ENCODE measurements at places on chromosomes 7 and 10.

- DNase-seq: no peak
Observed at GRCh38 chr10:90602862-90603610, 254.8 kb downstream of the HTR7 start.

GRCh38 chr7:99860281-99861127 lies 16.3 kb downstream of the OR2AE1 start:
- DNase-seq: peak; percentile 47

GRCh38 chr7:32412471-32412870 lies 77.7 kb downstream of the LSM5 start:
- DNase-seq: no peak

DNA sequence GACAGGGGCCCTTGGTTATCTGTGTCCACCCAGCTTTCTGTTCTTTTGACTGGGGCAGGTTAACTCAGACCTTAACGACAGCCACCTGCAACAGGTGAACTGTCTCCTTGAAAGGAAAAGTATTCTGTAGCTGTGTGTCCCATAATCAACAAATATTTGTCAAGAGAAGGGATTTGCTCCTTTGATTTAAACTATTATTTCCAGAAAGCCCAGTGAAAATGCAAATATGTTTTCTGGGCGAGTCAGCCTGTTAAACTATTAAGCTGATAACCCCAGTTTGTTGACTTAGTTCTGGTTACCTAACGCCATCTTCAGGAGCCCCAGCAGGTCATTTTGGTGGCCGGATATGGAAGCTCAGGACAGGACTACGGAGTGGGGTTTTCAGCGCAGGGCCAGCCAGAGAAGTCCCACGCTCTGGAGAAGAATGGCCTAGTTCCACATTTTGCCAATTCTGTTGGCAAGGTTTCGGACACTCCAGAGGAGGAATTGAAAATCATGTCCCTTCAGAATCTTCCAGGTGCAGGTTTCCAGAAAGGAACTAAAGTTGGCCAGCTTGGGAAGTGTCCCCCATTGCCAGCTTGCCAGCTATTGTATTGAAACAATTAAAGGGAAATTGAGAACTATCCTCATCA lies 54.5 kb downstream of the ADRA2A start:
- DNase-seq: no peak

DNA sequence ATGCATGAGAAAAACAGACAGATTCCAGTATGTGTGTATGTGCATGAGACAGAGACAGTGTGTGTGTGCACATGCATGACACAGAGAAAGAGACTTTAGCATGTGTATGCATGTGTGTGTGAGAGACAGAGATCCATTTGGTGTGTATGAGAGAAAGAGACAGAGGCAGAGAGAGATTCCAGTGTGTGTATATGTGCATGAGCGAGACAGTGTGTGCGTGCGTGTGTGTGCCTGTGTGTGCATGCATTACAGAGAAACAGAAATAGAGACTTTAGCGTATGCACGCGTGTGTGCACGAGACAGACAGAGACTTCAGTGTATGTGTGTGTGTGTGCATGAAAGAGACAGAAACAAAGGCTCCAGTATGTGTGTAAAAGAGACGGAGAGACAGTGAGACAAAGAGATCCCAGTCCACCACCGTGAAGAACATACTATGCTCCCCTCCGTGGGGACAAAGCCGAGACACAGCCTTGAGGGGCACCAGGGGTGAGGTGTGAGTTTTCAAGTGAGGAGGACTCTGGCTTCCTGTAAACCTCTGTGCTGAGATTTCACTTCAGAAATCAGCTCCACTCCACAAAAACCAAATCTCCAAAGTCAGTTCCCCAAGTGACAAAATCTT lies 188.9 kb downstream of the GRID1 start:
- no peak for DNase-seq

DNA sequence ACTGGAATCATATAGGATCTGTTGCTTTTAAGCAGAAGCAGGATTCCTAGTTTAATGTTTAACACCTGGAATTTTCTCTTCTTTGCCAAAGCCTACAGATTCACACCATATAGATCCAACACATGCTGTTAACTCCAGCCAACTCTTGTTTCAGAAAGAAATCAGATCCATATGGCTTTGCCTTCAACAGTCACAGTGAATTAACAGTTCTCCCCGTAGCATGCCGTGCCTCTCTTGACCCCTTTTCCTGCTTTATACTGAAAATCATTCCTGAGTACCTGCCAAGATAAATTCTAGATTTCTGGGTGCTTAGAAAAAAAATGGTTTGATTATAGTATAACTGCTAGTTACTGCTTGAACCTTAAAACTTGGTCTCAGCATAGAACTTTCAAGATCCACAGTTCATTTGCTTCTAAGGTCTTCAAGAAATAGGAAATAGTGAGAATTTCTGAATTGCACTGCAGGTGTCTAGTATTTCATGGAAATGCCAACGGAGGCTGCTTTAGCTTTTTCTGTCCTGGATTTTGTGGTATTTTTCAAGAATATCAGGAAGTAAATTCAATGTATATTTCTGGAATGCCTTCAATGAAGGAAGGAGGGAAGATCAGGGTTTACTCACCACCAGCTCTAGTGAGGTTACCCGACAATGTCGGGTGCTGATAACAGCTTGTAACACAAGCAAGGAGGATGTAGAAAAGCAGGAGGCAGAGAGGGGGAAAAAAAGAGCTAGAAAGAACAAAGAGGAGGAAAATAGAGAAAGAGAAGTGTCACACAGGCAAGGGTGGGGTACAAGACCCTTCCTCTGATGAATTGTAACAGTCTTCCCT lies 6.6 kb downstream of the AASS start:
- DNase-seq: peak; percentile 53

DNA sequence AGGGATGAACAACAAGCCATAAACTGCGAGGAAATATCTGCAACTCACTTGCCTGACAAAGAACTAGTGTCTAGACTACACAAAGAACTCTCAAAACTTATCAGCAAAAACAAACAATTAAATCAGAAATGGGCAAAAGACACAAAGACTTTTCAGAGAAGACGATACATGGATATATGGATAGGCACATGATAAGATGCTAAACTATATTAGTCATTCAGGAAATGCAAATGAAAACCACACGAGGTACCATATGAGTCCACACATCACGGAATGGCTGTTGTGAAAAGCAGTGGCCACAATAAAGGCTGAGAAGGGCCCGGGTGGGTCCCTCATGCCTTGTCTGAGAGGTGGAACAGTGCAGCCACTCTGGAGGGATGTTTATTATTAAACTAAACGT lies 267.8 kb downstream of the WDR37 start:
- DNase-seq: no peak

DNA sequence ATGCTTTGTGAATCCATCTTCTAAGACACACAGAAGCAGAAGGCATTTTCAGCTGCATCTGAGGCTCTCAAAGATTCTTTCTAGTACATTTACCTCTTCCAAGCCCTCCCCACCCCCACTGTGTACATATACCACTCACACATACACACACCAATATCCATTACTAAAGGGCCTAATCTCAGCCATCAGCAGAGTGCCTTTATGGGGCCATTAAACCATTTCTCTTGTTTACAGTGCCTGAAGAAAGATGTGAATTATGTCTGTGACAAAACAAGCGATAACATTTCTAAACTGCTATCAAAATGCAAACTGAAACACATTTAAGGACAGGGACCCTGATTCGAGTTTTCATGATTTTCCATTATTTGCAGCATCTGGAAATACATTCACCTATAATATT lies 40.0 kb downstream of the ETV1 start:
- no peak for DNase-seq

DNA sequence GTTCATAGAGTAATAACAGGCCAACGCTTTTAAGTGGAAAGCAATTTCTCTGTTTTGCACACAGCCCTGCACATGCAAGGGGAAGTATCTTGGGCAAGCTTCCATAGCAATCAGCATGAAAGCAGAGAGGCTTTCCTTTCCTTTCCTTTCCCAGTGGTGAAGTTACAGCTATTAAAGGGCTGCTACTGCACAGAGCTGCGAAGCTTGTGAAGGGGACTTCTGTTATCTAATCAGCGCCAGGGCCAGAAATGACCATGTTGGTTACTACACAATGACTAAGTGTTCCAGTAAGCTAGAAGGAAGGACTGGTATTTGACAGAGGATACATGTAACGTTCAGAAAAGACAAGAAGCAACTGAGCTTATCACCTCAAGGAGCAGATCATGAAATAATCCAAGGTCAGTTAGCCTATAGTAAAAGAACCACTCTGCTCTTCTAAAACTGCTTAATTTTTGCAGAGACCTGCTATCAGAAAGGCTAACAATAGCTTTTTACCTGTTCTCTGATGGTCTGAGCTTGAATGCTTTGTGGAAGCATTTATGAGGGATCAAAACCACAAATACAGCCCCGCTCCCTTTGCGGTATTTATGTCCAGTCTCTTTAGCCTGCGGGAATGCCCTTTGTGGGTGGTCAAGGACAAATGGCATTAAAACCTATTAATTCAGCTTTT lies 45.9 kb downstream of the SGMS1 start:
- DNase-seq: no peak

- DNase-seq: peak; percentile 51
Observed at GRCh38 chr10:13978533-13979115, 352.1 kb downstream of the FRMD4A start.

DNA sequence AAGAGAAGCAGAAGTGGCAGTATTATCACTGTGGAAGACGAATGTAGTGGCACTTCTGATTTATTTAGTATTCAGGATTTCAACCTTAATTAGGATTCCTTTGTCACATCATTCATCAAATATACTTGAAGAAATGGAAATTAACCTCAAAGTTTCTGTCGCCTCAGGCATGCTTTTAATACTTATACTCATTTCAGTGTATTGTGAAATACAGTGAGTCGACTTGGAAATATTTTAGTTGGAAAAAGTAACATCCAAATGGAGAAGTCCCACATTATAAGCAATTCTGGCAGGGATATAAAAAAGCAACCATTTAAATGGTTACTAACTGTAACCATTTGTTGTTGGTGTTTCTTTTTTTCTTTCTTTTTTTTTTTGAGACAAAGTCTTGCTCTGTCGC lies 648.8 kb downstream of the ARL4A start:
- DNase-seq: peak; percentile 1

GRCh38 chr7:154178895-154179294 lies 126.7 kb downstream of the DPP6 start:
- DNase-seq: no peak

DNA sequence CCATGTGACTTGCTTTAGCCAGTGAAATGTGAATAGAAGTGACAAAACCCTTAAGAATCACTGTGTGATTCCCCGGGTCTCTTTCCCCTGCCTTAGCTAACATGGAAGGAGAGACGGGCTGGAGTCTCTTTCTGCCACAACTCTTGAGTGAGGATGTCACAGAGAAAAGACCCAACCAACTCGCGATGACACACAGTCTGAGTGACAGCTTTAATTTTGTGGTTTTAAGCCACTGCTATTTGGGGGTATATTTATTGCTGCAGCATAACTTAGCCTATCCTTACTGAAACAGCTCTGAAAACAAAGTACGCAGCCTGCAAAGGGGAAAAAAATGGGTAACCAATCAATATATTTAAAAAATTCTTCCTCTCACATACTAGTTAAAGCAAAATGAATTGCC lies 319.4 kb downstream of the CALN1 start:
- DNase-seq: no peak

DNA sequence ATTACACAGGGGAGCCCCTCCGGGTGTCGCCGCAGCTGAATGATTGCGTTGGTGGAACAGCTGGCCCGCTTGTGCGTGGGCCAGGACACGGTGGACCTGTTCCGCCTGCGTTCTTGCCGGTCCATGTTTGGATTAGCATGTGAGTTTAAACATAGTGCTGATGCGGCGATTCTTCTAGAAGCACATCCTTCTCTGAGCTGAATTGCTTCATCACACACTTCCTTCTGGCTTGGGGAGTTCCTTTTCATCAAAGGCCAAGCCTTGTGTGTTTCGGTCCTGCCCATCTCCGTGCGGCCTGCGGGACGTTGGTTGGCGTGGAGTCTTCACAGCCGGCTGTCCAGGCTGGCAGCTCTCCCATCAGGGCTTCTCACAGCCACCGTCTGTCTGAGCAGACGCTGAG lies 45.5 kb upstream of the SLC29A4 start:
- no peak for DNase-seq

DNA sequence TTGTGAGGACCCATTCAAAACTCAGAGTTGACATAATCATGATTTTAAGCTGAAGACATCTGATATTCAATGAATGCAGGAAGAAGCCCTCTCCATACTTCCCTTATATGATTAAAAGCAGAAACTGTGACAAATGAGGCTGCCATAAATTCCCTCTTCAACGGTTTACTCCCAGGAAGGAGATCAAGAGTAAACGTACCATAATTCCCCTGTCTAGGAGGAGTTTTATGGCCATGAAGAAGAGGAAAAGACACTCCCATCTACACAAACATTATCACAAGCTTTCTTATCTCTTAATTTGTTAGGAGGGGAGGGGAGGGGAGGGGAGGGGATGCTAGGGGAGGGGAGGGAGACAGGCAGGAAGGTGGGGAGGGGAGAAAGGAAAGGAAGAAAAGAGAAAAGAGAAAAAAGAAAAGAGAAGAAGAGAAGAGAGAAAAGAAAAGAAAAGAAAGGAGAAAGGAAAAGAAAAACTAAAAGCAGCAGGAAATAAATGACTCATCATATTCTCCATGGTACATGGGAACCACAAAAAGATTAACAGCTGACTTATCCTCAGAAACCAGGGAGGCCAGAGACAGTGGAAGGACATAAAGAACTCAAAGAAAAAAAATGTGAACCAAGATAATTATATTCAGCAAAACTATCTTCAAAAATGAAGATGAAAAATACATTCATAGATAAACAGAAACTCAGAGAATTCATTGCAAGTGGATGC lies 121.6 kb downstream of the ALOX5 start:
- no peak for DNase-seq

DNA sequence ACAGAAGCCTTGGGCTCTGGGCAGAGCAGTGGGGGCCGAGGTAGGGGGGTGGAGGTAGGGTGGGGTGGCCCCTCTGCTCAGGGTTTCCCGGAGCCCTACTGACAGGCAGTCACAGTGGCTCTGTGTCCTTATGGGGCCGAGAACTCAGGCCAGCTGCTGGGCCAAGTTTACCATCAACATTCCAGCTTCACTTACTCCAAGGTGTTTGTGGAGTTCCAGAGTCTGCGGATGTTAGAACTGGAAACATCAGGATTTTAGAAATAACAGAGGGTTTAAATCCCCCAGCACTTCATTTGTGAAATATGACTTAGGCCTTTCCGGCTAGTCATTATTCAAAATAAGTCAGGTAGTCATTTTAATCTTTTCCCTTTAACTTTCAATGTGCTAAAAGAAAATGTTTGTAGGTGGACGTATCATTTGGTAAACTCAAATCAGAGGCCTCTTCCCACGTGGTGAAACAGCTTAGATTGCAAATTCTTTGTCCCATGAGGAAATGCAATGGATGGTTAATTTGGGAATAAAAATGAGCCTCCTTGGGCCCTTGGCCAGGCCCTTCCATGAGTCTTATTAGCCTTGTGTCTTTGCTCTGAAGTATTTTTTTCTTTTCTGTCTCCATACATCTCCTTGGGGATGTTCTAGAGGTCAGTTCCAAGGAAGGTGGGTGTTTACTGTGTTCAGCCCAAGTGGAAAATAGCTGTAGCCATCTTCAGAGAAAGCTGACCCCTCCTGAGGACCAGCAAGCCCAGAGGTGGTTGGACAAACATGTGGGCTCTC lies 99.6 kb upstream of the BTBD16 start:
- no peak for DNase-seq

- no peak for DNase-seq
Observed at GRCh38 chr7:116724560-116725231, 52.7 kb downstream of the MET start.
